Glutamatergic neuron (in vitro differentiated cells): ENCODE measurements at places on chromosomes 2 and 18.

DNA sequence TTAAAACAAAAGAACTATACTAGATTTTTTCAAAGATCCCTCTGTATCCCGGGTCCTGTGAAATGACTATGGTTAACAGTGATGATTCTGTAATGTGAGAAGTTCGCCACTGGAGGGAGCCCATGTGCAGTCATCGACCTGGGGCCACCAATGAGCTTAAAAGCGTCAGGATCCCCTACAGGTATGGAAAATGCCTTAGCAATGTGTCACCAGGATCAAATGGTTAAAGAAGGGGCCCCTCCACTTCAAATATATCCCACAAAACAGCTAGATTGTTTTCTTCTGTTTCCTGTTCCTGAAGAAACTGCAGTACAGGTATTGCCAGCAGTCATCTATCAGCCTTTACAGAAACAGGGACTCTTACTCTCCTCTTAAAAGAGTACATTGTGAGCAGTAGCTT, 15.3 kb downstream of the CHRNA1 start:
- DNase-seq, result peak; percentile 76

DNA sequence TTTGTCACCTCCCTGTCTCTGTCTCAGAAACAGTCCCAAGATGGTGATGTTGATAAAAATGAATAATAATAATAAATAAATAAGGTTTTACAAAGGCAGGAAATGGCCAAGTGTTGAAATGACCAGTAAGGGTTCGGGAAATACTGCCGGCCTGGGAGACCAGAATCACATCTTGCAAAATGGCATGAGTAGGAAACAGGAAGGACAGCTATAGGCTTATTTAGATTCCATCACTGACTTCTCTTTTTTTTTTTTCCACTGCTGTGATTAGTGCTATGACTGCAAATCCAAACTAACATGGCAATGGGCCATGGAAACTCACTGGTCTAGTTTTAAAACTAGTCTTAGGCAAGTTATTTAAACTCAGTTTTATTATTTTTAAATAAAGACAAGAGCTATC, 60.6 kb downstream of the SCN1A start:
- DNase-seq, result no peak

DNA sequence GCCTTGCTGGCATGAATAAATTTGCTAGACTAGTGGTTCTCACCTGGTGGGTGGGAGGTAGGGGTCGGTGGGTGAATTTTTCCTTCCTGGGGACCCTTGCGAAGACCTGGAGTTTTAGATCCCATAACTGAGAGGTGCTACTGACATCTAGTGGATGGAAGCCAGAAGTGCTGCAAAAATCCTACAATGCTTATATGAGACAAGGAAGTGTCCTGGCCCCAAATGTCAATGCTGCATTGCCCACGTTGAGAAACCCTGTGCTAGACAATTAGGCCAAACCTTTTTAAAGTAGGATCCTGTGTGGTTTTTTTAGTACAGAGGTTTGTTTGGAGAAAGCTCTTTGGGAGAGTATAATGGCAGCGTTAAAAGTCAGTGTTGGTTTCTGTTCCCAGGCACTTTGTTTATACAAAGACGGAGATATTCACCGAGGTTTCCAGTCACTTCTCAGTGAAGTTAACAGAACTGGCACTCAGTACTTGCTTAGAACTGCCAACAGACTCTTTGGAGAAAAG, 9.6 kb downstream of the SERPINB8 start:
- peak; percentile 41 for DNase-seq

GRCh38 chr2:240289701-240290431, 145.6 kb upstream of the GPC1 start:
- DNase-seq, result no peak

DNA sequence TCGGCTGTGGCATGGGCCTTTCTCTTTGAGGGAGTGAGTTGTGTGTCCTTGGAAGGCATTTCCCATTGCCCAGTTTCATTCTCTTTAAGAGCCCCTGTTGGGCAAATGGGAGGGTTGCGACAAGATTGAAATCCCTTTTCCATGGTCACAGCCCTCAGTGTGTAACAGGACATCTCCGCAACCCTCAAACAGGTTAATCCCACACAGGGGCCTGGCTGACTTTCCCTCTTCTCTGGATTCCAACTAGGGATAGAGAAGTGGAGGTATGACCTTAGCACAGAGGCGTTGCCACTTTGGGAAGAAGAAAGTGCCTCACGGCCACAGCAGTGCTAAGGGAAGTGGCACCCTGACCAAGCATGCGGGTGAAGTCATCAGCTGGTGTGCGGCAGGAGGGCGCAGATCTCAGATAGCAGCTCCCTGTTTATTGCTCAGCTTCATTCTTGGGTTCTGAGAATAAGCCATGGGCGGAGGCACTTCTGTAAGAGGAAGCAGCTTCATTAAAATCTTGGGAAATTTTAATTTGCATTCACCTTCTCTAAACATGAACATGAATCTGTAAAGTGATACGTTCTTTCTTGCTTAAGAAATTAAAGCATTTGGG, 256.5 kb downstream of the GBX2 start:
- no peak for DNase-seq

DNA sequence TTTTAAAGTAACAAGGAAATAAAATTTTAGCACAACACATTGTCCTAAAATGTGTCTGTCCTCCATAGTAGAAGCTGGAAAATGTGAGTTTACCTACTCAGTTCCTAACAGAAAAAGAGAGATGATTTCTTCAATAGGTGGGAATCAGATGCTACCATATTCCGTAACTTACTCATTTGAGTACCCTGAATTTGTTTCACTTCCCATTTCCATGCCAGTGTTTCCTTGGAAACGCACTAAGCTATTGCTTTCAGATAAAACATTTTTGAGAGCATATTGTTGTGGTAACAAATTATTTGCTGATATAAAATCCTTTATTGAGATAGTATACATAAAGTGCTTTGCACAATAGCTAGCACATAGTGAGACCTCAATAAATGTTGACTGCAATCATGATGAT, 137.5 kb upstream of the BARD1 start:
- no peak for DNase-seq

DNA sequence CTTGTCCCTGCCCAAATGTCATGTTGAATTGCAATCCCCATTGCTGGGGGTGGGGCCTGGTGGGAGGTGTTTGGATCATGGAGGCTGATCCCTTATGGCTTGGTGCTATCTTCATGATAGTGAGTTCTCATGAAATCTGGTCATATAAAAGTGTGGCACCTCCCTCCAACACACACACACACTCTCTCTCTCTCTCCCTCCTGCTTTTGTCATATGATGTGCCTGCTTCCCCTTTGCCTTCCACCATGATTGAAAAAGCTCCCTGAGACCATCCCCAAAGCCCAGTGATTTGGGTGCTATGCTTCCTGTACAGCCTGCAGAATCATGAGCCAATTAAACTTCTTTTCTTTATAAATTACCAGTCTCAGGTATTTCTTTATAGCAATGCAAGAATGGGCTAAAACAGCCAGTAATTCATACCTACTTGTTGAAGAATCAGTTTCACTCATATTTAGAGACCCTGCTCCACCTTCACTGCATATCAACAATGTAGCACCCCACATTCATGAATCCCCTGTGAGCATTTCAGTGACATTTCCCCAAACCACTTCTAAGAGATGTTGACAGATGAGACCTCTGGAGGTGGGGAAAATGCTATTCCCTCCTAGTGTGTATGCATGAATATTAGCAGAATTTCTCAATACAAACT, 54.8 kb upstream of the STK17B start:
- DNase-seq, result no peak

DNA sequence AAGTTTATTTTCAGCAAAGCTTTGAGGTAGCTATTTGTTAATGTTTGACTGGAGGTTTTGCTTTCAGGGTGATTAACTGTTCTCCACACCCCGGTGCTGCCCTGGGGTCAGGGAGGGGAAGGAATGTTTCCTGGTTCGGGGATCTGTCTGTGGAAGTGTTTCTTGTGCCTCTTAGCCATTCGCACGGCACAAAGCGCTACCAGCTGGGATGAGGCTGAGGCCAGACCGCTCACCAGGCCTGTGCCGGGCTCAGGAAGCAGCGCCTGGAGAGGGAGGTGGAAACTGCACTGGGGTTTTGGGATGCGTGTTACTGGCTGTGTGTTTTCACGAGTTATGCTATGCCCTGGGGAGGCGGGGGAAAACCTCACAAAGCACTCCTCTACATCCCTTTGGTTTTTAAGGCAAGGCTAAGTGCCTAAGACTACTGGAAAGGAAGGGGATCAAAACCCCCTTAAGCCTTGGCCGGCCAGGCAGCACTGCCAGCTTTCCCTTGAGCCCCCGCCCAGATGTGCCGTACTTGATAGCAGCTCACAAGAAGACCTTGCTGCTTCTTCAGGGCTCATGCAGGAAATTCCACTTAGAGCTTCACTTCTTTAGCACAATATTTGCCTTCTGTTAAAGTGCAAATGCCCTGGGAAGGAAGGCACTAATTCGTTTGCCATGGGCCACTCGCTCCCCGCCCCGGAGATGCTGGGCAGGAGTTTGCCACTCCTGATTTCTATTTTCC, 65.7 kb upstream of the CNGA3 start:
- no peak for DNase-seq

GRCh38 chr2:172813314-172813888, 77.8 kb downstream of the RAPGEF4 start:
- no peak for DNase-seq

- DNase-seq, result peak; percentile 34
These were observed 1.3 kb downstream of the TANC1 start for GRCh38 chr2:158969715-158970240.

DNA sequence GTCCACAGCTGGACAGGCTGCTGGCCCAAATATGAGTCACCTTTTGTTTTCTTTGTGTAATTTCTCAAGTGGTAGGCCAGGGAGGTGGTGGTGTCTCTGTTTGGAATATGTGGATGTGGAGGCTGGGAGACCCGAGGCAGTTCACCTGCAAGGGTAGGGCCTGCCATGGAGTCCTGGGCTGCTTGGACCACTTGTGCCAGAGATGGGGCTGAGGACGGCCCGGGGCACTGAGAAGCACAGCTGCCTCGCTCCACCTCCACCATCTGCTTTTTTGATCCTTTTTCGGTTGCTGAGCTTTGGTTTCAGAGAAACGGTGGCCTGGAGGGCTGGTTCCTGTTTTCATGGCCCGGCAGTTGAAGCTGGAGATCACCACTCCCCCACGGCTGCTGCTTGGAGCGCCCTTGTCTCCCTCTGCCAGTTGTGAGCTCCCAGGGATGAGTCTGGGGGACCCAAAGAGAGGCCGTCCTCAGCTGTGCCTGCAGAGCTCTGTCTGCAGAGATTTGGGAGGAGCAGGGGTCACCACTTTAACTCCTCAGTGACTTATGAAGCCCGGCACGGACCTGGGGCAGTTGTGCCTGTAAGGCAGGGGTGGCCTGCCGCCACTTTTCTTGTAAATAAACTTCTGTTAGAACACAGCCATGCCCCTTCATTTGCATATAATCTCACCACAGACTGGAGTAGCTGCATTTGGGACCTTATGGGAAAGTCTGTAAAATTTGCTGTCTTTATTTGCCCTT, 67.6 kb upstream of the MCFD2 start:
- DNase-seq, result no peak

DNA sequence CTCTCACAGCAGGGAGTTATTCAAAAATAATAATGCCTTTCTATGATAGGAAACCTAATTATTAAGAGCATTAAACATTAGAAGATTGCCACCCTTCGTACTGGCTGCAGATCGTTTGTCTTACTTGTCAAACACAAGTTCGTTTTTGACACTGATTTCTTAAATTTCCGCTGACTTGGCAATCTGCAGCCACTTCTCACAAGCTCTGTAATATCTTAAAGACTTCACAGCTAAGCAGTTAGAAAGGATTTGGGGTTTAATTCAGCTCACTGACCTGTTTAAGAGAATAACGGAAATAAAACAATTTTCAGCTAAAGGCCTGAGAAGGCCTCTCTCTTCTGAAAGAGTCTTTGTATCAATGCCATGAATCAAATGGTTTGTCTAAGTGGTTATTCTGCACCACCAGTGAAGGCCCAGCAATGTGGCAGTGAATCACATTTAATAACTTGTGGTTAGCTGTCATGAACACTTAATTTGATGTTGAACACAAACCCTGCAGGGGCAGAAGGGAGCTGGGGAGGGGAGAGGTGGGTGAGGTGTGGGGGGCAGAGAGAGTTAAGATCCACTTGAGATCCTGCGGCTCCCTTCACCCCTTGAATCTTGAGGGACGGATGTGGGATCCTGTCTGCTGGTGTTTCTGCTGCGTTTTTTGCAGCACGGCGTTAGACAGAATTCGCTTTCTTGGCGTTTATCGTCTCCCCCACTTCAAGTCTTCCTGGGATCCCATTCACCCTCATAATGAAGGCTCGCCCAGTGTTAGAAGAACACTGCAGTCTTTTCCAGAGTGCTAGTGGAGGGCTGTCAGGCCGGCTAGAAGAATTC, 145.4 kb upstream of the SATB2 start:
- no peak for DNase-seq

- DNase-seq, result no peak
These were observed 113.9 kb downstream of the ANKRD44 start for GRCh38 chr2:197196541-197197180.

GRCh38 chr2:158072361-158072760, 29.3 kb upstream of the UPP2 start:
- DNase-seq, result no peak

GRCh38 chr2:116754381-116755101, 1060.0 kb upstream of the DDX18 start:
- DNase-seq, result peak; percentile 46

- DNase-seq, result no peak
These were observed 284.0 kb upstream of the CWC22 start for GRCh38 chr2:180291060-180291459.

DNA sequence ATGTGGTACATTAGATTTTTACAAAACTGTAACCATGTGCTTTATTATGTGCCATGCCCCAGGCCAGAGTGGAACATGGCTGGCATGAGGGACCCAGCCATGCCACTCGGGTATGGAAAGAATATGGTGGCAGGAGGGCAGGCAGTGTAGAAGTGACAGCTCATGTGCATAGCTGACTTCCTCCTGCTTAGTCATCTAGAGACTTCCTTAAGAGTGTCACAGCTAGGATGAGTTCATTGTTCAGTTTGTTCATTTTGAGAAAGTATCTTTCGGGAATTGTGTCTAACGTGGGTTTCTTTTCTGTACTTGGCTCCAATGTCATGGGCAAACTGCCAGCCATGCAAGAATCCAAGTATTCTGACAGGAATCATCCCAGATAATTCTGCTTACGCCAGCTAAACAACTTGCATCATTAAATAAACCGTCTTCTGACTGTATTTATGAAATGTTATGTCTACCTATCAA, 94.3 kb upstream of the ITGB6 start:
- DNase-seq, result no peak

GRCh38 chr2:108554528-108554927, 20.3 kb downstream of the LIMS1 start:
- DNase-seq, result no peak

GRCh38 chr2:211690736-211691135, 847.9 kb downstream of the ERBB4 start:
- no peak for DNase-seq

DNA sequence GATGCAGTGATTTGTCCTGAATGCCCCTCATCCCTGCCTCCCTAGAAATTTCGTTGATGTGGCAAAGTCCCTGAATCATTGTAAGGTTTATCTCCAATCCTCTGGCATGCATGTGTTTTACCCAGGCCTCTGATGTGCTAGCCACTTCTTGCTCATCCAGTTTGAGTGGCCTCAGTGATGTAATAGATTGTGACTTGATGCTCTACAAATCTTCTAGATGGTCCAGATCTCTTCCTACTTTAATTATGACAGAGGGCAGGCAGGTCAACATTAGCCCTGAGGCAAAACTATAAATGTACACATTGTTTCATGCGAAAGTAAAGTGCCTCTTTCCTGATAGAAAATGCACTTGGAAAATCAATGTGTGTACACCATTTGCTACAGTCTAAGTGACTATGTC, 54.5 kb downstream of the LONRF2 start:
- no peak for DNase-seq

- DNase-seq, result no peak
These were observed at the start of gene SERPINB2 for GRCh38 chr18:63887424-63887823. Gene SERPINB2 (plus strand): TSS chr18:63887705. CDS start chr18:63891445, 3,740 bp downstream.
